ENCODE measurements at places on chromosomes 3 and 15.

DNA sequence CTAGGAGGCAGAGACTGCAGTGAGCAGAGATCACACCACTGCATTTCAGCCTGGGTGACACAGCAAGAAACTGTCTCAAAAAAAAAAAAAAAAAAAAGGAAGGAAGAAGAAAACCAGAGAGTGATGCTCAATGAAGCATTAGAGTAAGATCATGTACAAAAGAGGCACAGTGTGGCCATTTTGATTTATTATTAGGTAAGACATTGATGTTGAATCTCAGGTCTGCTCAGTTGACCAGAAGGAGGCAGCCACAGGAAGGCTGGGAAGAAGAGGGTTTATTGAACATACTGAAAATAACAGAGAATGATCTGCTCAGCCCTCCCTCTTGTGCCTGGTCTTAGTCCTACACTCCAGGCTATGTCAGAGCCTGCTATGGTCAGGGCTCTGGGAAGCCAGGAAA lies 15.6 kb downstream of the LRRK1 start:
- no peak for DNase-seq

DNA sequence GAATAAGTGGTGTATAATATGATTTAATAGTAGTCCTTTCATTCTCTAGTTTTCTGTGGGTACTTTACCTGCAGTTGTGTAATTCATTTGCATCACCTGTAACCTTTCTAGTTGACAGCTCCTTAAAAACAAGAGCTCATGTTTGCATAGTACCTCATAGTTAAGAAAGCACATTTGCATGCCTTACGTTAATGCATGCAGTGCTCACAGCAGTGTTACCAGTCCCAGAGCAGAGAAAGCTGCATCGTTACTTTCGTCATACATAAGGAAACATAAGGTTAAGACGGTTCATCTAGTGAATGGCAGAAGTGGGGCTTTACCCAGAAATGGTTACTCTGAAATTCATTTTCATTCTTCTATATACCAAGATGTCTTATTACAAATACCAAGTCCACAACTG lies 111.3 kb downstream of the AKAP13 start:
- DNase-seq = no peak

DNA sequence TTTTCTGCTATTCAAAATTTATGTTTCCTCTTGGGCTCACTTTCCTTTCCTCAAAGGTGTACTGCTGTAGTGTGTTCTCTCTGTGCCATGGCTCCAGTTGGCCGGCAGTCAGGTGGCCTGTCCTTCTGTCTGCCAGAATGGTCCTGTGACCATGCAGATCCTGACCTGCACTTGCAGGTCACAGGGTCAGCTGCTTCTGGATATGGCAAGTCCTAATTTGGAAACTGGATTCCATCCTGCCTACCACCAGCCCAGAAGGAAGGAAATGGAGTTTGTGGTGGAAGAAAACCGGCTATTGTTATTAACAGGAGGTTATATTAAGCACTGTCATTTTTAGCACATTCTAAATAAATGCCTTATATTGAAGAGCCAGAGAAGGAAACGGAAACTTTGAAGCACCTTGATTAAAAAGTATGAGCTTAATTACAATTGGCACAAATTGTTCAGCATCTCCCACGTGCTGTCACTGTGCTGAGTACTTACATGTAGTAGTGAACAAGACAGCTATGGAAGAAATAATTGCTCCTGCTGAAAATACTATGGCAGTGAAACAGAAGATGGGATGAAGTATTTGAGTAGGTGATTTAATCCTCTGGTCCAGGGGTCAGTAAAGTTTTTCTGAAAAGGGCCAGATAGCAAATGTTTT lies 362.8 kb downstream of the PTPRG start:
- no peak for DNase-seq

- no peak for DNase-seq
Measured at GRCh38 chr3:168495270-168495669, 399.5 kb upstream of the GOLIM4 start.

DNA sequence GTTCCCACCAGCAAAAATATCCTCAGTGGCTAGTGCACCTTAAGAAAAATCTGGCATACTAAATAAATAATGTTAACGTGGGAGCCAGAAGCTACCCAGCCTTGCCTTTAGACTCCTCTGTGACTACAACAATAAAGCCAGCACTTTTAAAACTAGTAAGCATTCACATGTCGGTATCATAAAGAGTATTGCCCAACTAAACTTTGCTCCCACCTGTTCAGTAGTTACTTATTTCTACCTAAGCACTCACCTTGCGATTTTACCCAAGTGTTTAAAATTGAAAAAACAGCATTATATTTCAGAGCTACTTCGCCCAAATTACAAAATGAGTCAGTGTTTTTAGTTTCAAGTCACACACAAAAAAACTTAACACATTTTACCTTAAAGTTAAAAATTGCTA lies 12.8 kb downstream of the ALDH1L1 start:
- DNase-seq = no peak

DNA sequence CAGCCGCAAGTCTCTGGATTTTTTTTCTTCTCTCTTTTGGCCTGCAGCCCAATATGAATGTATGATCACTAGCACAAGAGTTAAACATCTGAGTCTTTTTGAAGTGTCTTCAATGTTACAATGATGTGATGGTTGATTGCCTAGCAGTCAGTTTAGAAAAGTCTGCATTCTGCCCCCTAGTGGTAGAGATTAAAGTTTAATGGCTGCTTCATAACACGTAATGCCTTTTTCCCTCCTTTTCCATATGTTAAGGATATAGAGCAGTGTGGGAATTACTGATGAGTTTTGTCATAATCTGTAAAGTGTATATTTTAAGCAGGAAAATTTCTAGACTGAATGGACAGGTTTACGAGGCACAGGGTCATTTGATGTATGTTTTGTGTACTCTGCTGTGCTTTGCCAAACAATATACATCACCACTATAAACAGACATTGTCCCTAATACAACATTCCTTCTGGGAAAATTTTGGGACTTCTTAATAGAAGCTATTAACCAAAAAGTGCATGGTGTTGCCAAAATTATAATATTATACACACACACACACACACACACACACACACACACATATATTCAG lies 1038.5 kb upstream of the NR2F2 start:
- no peak for DNase-seq

DNA sequence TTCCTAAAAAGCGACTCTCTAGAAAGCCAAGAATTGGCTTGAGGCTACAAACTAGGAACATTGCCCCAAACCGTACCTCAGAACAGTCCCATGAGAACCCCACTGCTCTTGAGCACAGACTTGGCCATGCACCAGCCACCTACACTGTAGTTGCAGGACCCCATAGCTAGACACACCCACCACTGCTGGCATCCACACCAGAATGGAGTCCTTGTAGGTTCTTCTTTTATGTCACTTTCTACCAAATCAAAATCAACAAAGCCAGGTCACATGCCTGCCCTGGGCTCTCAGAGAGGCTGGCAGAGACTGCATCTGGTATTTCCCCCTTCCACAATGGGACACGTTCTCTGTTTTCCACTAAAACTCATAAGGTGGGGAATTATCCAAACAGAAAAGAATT lies 290.5 kb downstream of the SHOX2 start:
- DNase-seq = no peak

- no peak for DNase-seq
Measured at GRCh38 chr3:16332904-16333426, 68.0 kb downstream of the OXNAD1 start.

DNA sequence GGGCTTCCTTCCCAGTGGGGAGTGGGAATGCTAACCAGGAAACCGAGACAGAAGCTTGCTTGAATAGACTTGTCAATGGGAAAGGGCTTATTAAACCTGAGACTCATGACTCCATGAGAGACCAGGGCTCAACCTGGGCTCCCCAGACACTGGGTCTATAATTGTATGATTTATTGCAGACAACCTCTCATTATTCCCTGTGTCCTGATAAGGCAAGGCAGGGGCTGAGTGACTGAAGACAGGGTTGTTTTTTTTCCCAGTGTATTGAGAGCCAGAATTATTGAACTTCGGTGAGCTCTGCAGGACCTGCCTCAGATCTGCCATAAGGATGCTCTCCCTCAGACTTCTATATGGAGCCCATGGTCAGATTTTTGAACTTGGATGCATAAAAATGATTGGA lies 79.5 kb upstream of the KLHL25 start:
- DNase-seq = no peak

DNA sequence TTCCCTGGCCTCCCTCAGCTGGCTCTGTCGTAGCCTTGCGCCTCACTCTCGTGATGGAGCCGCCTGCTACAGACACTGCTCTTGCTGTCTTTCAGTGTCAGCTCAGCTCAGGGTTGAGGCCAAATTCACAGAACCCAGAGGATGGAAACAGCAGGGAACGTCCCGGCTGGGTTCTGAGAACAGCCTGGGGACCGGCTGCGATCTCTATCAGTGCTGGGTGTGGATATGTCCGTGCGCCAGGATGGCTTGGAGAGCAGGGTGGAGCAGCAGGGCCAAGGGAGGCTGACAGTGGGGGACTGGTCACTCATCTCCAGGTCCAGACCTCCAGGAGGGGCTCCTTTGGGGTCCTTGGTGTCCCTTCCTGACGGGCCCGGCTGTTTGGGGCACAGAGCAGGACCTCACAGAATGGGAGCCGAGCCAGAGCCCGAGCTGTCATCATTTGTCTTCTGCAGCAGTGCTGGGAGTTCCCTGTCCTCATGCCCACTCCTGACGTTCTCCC lies 18.4 kb downstream of the KLF15 start:
- no peak for DNase-seq

DNA sequence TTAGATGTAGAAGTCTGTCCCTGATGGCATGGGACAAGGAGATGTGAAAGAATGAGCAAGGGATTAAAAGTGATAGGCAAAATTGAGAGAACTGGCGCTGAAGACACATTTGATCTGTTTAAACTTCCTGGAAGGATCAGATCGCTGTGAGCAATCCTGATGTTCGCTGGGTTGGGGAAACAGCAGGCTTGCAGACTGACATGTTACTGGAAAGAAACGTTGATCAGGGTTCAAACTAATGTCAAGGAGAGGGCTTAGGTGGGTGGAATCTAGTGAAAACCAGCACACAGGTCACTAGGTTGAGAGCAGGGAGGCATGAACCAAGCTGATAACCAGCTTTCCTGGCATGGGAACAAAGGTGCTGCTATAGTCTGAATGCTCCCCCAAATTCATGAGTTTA lies 34.5 kb upstream of the SPTSSB start:
- DNase-seq = no peak

- DNase-seq = no peak
Measured at GRCh38 chr3:48756640-48757039, 39.6 kb upstream of the IP6K2 start.

DNA sequence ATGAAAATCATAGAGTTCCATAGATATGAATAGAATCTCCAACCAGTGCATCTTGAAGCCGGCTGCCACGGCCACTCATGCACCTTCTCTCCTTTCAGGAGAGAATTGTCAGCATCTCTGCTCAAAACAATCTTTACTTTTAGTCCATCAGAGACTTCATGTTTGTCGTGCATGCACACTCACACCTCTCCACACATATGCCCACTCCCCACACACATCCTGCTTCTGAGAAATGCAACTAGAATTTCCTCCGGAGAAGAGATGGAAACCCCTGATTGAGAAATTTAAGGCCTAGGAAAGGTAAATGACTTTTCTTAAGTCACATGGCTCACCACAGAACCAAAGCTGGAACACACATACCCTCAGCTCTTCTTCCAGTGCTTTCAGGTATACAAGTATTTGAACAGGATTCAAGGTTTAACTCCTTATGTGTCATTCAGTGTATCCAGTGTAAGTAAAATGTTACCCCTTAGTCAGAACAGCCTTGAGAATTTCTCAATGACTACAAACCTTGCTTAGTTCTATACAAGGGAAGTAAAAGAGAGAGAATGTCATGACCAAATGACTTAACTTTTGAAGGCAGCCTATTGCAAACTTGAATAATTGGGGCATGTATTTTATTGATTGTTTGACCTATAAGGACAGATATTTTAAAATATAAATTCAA lies 69.1 kb upstream of the TSEN2 start:
- DNase-seq = no peak

GRCh38 chr3:197482001-197482400 lies 73.8 kb downstream of the BDH1 start:
- no peak for DNase-seq

DNA sequence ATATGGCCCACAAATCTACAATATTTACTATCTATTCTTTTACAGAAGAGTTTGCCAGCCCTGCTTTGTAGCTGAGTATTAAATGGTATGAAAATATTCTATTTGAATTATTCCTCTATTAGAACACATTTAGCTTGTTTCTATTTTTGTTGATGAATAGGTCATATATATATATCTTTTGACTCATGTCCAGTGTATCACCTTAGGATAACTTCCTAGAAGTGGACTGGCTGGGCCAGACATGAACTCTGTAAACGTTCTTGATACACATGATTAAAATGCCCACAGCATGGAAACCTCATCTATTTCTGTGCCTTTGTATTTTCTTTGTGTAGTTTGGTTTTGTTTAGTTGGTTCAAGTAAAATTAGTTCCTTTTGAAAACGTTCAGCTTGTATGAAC lies 37.1 kb downstream of the DAZL start:
- no peak for DNase-seq

GRCh38 chr3:33211444-33211843 lies 7.2 kb downstream of the SUSD5 start:
- no peak for DNase-seq

GRCh38 chr3:155232605-155233004 lies 60.9 kb downstream of the STRIT1 start:
- DNase-seq = no peak

DNA sequence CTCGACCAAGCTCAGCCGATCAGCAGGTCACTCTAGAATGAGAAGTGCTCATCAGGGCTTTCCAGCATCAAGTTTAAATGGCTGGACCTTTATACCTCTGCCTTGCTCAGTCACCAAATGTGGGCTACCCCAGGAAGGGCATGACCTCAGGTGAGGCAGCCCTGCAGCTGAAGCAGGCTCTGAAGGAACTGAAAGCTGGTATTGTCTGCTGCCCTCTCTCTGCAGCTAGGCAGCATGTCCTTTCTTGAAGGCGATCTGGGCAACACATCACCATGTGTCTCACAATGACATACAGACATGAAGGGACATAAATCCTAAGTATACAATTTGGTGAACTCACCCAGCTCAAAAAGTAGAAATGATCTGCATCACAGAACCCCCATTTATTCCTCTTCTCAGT lies 38.7 kb upstream of the ARID3B start:
- no peak for DNase-seq

GRCh38 chr3:123347691-123348264 lies 101.1 kb downstream of the ADCY5 start:
- no peak for DNase-seq

- DNase-seq = no peak
Measured at GRCh38 chr3:49872801-49873281, 3.1 kb upstream of the CAMKV start.

Data from NCI-H2107 (cell line).